A549 treated with Mapracorat at 1 μM for 4 hours (cell line): ENCODE measurements at places on chromosomes 4 and X. TPM values are rescaled to one million over a fixed set of nuclear protein-coding genes. Genes with fewer than 3 reads are reported as not detected.

GIMD1 gene
- not detected in 5 replicates for total RNA-seq

NLGN3 gene
- total RNA-seq = 0.89 to 1.1 TPM (median 1.1 TPM) in 5 replicates

IBSP gene
- not detected in 5 replicates for total RNA-seq

FREM3 gene
- not detected in 5 replicates for total RNA-seq

KCND1 gene
- 0.80 to 1.4 TPM (median 0.96 TPM) in 5 replicates for total RNA-seq

NXF2B gene
- total RNA-seq = not detected in 5 replicates

SLC34A2 gene
- 0.02 to 0.06 TPM in 2 of 5 replicates, not detected in the others for total RNA-seq

ERCC6L gene
- total RNA-seq = 10.5 to 12.7 TPM (median 12.1 TPM) in 5 replicates

ETNPPL gene
- total RNA-seq = not detected in 5 replicates

NMU gene
- total RNA-seq = 0.39 to 0.65 TPM (median 0.51 TPM) in 5 replicates

CTSO gene
- 0.76 to 1.1 TPM (median 1.0 TPM) in 5 replicates for total RNA-seq

SLC49A3 gene
- 0.07 to 0.31 TPM (median 0.20 TPM) in 5 replicates for total RNA-seq

CXorf49 gene
- total RNA-seq = not detected in 5 replicates

NKX6-1 gene
- total RNA-seq = 0.27 to 0.63 TPM (median 0.35 TPM) in 5 replicates

FMR1NB gene
- total RNA-seq = not detected in 5 replicates

DDX53 gene
- total RNA-seq = not detected in 5 replicates

EGF gene
- 0.31 to 0.49 TPM (median 0.38 TPM) in 5 replicates for total RNA-seq

STPG2 gene
- not detected in 5 replicates for total RNA-seq

ASB12 gene
- 0.12 TPM in 1 of 5 replicates, not detected in the others for total RNA-seq

PCDH11X gene
- not detected in 5 replicates for total RNA-seq

CENPE gene
- 5.6 to 8.5 TPM (median 7.3 TPM) in 5 replicates for total RNA-seq

SPANXB1 gene
- 1.3 to 3.9 TPM (median 2.5 TPM) in 5 replicates for total RNA-seq

SLC10A4 gene
- 4.2 to 7.5 TPM (median 7.1 TPM) in 5 replicates for total RNA-seq

MAP7D2 gene
- total RNA-seq = 5.1 to 6.1 TPM (median 5.7 TPM) in 5 replicates

FGFBP1 gene
- 2.9 to 4.4 TPM (median 3.9 TPM) in 5 replicates for total RNA-seq

FOXR2 gene
- not detected in 5 replicates for total RNA-seq

FLNA gene
- total RNA-seq = 1,424 to 1,705 TPM (median 1,562 TPM) in 5 replicates

TRIM61 gene
- not detected in 5 replicates for total RNA-seq

ATP11C gene
- total RNA-seq = 8.7 to 13.8 TPM (median 10.8 TPM) in 5 replicates
